Kasumi-1 (cell line): ENCODE measurements at places on chromosomes 3 and 15.

GRCh38 chr15:89494941-89495637 lies 1.3 kb downstream of the RHCG start:
- peak; percentile 3 for DNase-seq

GRCh38 chr15:41948490-41948889 lies 23.9 kb downstream of the EHD4 start:
- no peak for DNase-seq

- no peak for DNase-seq
Observed at GRCh38 chr15:73375755-73376305, 7.1 kb upstream of the HCN4 start.

DNA sequence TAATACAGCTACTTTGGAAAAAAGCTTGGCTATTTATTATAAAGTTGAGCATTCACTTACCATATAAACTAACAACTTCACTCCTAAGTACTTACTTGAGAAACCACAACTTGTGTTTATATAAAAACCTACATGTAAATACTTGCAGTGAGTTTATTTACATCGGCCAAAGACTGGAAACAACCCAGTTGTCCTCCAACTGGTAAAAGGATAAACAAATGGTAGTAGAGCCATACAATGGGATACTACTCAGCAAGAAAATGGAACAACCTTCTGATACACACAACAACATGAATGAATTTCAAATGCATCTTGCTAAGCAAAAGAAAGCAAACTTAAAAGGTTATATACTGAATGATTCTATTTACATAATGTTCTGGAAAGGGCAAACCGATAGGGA lies 63.7 kb downstream of the SLC7A14 start:
- no peak for DNase-seq

GRCh38 chr3:146100825-146101444 lies 60.0 kb downstream of the PLOD2 start:
- DNase-seq: peak; percentile 31

GRCh38 chr3:178189854-178190253 lies 346.4 kb upstream of the KCNMB2 start:
- no peak for DNase-seq

DNA sequence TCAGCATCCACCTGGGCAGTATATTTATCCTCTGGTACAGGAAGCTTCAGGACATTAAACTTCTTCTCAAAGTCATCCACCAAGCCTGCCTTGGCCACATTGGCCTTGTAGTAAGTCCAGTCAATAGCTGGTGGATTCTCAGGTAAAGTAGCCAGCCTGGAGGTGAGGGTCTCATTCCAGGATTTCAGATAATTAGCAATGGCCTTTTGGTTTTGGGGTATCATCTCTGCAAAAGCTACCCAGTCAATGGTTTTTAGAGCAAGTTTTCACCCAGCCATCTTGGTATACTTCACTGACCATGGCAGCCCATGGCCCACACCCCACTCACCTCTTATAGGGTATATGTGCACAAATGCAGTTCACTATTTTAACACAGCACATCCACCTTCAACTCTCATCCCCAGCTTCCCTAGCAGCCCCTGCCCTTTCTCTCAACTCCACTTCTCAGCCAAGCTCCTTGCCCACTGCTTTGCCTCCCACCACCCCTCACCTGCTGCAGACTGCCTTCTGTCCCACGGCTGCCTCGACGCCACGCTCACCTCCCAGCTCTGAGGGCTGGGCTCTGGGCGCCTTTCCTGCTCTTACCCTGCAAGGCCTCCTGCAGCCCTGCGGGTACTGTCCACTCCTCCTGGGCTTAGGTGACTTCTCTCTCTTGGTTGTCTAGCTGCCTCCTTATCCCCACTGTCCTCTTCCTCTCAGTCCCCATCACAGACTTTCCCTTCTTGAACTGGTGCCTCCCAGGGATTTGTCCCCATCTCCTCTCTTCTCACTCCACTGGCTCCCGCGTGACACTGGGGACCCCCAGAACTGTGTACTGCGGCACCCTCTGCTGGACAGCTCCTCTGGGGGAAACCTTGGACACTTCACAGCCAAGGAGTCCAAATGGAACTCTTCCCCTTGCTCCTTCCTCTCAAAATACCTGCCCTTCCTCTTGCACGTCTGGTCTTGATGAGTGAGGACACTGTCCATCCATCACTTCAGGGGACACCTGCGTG lies 1.7 kb upstream of the TGM5 start:
- peak; percentile 26 for DNase-seq

GRCh38 chr15:71117714-71118305 lies 2.5 kb downstream of the THSD4 start:
- no peak for DNase-seq

GRCh38 chr3:187678726-187679268 lies 8.6 kb upstream of the SST start:
- peak; percentile 78 for DNase-seq

DNA sequence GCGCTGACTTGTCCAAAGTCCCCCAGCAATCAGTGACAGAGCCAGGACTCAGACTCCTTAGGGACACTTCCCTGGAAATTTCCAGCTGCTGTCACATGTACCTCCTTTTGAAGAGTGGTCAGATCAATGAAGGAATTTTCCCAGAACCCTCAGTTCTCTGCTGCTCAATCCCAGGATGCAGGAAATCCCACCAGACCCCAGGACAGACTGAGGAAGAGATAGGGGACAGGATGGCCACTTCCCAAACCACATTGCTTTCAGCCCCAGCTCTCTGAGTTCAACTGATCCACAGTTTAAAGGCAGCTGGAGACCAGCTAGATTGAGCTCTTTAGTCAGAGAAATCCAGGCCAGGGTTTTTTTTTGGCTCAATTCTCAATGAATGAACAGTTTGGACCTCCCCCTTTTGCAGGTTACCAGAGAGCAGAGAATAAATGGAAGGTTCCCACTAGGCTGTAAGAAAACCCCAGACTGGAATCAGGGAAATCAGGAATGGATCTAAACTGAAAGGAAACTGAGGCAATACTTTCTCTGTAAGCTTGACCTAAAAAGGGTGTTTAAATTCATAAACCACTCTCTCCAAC lies 1.5 kb downstream of the CYP1A1 start:
- DNase-seq: peak; percentile 83

GRCh38 chr15:57559875-57560274 lies 31.8 kb upstream of the MYZAP start:
- peak; percentile 45 for DNase-seq

DNA sequence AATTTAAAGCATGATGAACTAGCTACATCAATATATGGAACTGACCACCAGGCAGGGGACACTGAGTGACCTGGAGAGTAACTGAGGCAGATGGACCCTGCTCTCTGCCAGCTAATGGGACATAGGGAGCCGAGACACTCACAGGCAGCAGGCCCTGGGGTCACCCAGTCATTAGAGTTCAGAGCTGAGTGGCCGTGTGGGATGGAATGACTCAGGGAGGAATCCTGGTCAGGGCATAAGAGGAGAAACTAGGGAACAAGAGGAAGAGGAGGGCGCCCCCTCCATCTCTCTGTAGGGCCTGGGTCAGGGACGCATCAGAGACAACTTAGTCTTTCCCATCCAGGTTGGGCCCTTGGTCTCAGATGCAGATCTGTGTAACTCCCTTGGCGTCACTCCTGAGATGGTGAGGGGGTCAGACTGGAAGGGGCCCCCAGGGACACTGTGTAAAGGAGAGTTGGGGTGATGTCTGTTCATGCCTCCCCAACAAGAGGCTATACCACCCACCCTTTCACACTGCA lies 39.8 kb downstream of the CCDC12 start:
- DNase-seq: no peak

DNA sequence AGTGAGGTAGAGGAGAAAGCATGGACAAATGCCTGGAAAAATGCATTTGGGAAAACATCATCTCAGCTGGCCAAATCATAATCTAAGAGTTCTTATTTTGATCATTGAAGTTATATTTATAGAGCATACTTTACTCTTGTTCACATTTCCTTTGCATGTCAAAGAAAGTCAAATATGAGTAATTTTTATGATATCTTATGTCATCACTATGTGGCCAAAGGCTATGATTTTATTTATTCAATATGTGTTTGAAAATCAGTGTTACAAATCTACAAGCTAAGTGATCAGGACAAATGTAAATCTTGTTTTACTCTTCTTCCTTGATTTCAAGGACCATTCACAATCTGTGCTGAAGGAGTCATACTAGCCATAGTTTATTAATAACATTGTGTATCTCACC lies 237.2 kb upstream of the DPH6 start:
- DNase-seq: no peak

DNA sequence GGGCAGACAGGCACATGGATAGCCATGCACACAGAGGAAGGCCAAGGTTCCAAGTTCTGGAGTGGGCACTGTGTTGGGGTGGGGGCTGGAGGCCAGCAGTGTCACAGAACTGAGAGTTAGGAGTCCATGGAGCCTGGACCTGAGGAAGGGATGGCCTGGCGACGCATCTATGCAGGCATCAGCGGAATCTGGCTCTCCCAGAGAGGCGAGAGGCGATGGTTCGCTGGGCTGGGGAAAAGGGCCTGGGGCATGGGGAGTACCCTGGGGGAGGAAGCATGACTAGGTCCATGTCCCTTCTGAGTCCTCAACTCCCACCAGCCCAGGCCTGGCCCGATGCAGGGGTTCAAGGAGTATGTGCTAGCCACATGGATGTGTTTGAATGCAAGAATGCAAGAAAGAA lies 192.8 kb upstream of the LINGO1 start:
- no peak for DNase-seq

GRCh38 chr15:29687939-29688505 lies 134.2 kb downstream of the TJP1 start:
- DNase-seq: no peak

DNA sequence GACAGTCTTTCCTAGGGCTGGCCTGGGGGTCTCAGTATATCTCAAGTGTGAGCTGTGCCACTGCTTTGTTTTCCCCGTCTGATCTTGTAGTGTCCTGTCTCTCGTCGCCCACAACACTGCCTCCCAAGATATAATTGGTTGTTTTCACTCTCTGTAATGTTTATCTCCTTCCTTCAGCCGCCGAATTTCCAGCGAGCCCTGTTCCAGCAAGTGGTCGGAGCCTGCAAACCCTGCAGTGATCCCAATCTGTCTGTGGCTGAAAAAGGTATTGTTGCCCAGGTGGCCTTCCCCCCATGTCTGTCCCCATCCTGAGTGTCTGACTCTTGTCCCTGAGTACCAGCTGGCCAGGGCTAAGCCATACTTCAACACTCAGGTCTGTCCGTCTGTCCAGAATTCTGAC lies 9.5 kb upstream of the MANF start:
- DNase-seq: no peak

DNA sequence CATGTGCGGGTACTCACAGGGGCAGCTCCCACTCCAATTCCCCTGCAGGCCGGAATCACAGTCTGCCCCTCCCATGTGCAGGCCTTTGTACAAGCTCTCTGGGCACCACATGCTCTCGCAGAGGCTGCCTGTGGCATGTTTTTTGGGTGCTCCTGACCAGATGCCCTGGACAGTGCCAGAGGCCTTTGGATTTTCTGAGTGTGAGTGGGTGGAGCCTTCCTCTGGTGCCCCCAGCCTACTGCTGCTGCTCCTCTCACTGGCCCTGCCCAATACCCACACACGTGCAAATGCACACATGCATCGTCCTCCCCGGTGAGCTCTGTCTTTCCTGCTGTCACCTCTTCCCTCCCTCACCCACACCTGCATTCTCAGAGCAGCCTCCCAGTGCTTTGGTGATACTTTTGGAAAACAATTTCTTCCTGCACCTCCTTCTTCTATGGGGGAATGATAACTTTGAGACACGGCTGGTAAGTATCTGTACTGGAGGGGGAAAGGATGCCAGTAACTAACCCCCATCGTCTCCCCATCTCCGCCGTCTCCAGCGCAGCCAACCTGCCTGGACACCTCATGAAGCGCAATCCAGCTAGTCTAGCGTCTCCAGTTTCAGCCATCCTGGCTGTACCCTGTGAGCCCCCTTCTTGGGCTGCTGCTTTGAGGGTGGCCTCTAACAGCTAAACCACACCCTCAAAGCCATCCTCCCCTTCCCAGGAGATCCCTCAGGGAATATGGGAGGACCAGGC lies 229.4 kb upstream of the TOPAZ1 start:
- DNase-seq: no peak

- no peak for DNase-seq
Observed at GRCh38 chr15:58066042-58066867, 744 bp upstream of the ALDH1A2 start.

DNA sequence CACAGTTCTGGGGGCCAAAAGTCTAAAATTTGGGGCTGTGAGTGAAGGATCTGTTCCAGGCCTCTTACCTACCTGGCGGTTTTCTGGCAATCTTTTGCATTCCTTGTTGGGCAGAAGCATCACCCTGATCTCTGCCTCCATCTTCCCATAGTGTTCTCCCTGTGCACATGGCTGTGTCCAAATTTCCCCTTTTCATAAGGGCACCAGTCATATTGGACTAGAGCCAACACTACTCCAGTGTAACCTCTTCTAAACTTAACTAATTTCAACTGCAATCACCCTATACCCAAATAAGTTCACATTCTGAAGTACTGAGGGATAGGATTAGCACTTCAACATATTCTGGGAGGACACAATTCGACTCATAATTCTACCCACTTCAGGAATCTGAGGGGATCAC lies 85.0 kb downstream of the CCNL1 start:
- no peak for DNase-seq

GRCh38 chr3:132418916-132419315 lies 1.6 kb downstream of the DNAJC13 start:
- DNase-seq: peak; percentile 36
